Myocyte (in vitro differentiated cells): ENCODE measurements at places on chromosomes 3 and 15.

GRCh38 chr15:85044251-85044853 lies 62.7 kb downstream of the PDE8A start:
- peak; percentile 76 for DNase-seq

- DNase-seq = no peak
Observed at GRCh38 chr3:69715204-69715603, 24.1 kb upstream of the MITF start.

DNA sequence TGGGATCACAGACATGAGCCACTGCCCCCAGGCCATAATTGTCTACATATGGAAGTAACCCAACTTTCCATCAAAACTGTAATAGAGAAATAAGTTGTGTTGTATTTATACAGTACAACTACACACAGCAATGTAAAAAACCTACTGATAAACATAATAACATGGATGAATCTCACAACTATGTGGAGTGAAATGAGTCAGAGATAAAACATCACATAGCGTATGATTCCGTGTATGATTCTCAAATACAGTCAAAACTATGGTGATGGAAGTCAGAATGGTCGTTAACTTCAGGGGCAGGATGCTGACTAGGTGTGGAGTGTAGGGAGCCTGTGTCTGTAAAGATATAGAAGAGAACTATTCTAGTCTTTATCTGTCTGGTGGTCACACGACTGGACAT lies 332.7 kb upstream of the SLCO3A1 start:
- no peak for DNase-seq

- peak; percentile 51 for DNase-seq
Observed at GRCh38 chr3:177746337-177746933, 549.2 kb upstream of the TBL1XR1 start.

DNA sequence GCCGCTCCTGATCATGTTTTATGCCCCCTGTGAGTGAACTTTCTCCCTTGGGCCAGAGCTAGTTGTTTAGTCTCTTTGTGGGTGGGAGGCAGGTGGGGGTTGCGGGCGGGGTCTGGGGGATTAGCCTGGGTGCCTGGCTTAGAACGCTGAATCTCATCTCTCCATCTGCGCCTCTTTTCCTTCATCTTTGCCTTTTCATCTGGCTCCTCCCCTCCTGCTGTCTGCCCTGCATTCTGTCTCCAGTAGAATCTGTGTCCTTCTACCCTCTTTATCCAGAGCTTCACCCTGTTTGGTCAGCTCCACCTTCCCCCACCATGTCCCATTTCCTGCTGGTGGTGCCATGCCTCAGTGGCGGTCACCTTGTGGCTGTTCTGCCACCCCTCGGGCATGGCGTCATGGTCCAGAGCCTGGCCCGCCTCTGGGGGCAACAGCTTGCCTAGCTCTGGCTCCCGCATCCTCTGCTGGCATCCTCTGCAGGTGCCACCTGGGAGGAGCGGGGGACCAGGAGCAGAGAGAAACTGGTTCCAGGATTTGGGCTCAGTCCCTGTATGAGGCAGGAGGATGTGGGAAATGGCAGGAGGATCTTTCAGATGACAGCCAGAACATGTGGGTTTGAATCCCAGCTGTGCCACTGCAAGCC lies 44.3 kb downstream of the PDIA5 start:
- DNase-seq = no peak

- DNase-seq = no peak
Observed at GRCh38 chr3:4139462-4140140, 163.6 kb upstream of the SETMAR start.

DNA sequence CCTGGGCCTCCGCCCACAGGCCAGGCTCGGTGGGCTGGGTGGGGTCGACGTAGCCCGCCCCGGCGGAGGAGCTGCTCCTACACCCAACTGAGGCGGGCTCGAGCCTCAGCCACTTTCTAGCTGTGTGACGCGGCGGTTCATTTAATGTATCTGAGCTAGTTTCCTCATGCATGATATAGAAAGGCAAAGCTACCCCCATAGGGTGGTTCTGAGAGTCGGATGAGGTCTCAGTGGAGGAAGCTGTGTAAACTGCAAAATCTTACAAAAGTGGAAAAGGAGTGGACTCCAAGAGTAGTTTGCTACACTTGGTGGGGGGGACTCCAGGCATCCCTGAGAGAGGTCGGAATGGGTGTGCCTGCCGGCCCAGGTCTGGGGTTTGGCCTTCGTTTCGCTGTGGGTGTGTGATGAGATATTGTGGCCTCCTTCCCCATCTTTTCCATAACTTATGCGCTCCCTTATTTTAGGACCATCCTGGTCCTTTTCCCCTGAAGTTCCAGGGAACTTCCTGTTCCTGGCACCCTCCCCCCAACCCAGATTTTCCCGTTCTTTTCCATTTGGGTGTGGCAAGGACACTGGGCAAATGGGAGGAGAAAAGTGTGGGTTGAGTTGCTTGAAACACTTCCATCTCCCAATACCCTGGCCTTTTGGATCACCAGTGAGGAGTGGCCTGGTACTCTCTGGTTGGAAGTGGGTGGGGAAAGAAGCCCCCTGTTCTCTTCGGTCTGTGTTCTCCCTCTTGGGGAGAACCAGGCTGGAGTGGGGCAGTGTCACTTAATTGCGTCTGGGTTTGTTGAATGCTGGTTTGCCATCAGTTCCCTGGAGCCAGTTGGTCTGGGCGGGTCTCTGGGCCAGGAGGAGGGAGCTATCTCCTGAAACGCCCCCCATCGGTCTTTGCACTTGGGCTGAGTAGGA lies 1.1 kb downstream of the PDIA5 start:
- no peak for DNase-seq

GRCh38 chr3:17459470-17459993 lies 282.9 kb downstream of the TBC1D5 start:
- no peak for DNase-seq

GRCh38 chr3:79937567-79937966 lies 169.8 kb upstream of the ROBO1 start:
- DNase-seq = no peak

DNA sequence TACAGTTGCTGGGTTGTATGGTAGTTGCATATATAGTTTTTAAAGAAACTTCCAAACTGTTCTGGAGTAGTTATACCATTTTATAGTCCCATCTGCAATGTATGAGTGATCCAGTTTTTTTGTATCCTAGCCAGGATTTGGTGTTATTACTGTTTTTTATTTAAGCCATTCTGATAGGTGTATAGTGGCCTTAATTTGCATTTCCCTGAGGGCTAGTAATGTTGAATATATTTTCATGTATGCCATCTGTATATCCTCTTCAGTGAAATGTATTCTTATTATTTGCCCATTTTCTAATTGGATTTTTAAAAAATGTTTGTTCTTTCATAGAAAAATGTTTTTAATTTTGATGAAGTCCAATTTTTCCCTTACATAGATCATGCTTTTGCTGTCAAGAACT lies 29.2 kb downstream of the PXK start:
- DNase-seq = no peak

DNA sequence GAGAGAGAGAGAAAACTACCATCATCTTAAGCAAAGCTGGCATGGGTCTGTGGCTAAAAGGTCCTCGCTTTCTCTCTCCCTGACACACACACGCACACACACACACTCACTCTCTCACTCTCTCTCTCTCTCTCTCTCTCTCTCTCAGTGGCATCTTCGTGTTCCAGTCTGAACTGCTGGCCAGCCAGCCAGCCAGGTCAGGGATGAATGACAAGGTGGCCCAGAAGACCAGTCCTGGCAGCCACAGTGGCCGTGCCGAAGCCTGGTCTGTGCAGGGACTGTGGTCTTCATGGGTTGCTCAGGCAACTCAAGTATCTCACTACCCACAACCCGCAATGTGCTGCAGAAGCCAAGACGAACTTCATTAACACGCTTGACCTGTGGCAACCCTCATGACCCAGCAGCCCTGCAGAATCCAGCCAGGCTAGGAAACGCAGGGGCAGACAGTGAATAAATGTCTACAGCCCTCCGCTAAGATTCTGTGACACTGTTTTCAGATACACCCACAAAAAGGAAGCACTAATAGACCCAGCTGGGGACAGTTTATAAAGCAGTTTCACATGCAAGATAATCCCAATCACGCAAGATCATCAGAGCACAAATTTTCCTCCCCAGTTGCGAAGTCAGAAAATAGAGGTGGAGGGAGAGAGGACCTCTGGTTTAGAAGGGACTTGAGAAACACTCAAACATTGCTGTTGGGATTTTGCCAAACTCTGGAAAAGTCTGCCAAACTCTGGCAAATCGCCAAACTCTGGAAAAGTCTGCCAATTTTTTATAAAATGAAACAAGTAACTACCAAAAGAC lies 66.4 kb downstream of the XXYLT1 start:
- peak; percentile 66 for DNase-seq

DNA sequence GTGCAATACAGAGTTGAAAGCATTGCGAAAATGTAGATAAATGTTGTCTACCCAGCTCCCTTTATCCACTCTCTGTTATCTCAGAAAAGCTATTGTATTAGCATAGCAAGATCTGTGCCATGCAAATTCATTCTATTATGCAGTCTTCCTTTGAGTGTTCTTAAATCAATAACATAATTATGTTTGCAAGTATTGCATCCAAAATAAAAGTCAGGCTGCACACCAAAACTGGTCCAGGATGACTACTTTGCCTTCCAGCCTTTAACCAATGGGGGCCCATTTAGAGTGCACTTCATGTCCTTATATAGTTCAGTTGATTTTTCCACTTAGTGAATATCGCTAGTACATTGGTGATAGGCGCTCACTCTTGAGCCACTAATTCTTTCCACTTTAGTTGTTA lies 107.4 kb upstream of the MLF1 start:
- DNase-seq = no peak

GRCh38 chr3:59254433-59254832 lies 204.6 kb upstream of the CFAP20DC start:
- DNase-seq = peak; percentile 3

- DNase-seq = no peak
Observed at GRCh38 chr3:169259661-169260060, 403.9 kb downstream of the MECOM start.

GRCh38 chr15:53454843-53455721 lies 304.4 kb downstream of the WDR72 start:
- DNase-seq = no peak

- DNase-seq = no peak
Observed at GRCh38 chr3:128447561-128448013, 19.1 kb downstream of the DNAJB8 start.
